ENCODE measurements at places on chromosomes 2 and 18. TPM values are rescaled to one million over a fixed set of nuclear protein-coding genes. Genes with fewer than 3 reads are reported as not detected.
A peak's percentile ranks its signal among the peaks of the same experiment; 100 is the strongest.

GRCh38 chr2:40218679-40219078, 233.2 kb downstream of the SLC8A1 start:
- DNase-seq = no peak

GRCh38 chr2:58046335-58046584, 346 bp upstream of the VRK2 start:
- DNase-seq = no peak

GRCh38 chr2:7432436-7432835, 515.2 kb downstream of the RNF144A start:
- DNase-seq = no peak

DNA sequence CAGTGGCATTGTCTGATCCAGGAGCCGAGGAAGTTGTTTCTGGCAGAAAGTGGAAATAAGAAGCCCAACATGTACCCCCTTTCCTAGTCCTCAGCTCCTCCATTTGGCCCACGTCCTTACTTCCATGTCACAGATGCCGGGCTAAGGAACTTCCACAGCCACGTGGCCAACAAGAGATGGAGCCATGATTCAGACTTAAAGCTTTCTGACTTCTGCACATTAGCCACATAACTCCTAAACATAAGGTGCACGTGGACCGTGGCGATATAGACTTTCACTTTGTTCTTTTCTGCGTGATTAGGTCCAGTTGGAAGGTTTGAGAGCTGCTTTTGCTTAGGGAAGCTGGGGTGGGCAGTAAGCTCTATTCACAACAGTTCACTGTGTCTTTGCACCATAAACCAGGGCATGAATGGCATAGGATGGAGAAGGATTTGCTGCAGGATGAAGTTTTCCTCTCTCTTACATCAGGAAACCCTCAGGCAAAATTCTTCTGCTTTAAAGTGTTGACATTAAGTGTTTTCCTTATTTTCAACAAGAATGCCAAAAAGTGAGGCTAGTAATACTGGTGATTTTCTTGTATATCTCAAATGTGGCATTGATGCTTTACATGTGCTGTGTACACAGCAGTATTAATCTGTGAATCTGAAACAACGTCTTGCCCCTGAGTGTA, 61.2 kb upstream of the RBM44 start:
- no peak for DNase-seq

DNA sequence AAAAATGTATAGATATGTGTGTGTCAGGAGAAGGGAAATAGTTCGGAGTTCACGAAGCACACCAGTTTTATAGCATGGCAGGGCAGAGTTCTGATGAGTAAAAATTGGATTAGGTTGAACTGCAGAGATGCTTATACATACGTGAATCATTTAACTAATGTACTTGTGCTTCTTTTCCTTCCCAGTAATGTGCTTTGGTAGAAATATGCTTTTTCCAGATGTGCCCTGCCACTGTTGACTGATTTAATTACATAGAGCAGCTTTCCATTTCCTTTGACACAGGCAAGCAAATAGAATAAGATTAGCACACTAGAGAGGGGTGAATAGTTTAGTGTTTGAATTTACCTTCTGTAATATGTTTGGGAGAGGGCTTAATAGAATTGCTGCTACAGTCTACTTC, 28.9 kb upstream of the ARMC9 start:
- no peak for DNase-seq

GRCh38 chr18:55781481-55781957, 193.5 kb upstream of the TCF4 start:
- DNase-seq = no peak

DNA sequence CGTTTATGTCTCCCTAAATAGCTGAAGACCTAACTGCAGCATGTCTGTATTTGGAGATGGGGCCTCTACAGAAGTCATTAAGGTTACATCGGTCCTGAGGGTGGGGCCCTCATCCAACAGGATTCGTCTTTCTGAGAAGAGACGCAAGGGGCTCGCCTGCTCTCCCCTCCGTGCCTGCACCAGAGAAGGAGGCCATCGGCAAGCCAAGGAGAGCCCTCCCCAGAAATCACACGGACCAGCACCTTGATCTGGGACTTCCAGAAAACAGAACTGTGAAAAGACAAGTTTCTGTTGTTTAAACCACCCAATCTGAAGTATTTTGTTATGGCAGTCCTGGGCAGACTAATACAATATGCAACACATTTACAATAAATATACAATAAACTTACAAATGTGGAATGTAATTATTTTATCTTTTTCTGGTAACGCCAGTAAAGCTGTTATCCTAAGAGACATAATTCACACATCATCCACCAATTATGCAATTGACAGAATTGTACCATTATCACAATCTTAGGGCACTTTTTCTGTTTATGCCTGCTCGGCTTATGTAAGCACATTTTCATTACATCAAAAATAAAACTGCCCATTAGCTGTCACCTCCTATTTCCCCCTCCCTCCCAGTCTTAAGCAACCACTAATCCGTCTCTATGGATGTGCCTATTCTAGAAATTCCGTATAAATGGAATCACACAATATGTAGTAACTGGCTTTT, 6.1 kb downstream of the HSBP1L1 start:
- DNase-seq = no peak

- peak; percentile 86 for DNase-seq
Observed at GRCh38 chr2:202377207-202377761, 1.2 kb downstream of the BMPR2 start.

DNA sequence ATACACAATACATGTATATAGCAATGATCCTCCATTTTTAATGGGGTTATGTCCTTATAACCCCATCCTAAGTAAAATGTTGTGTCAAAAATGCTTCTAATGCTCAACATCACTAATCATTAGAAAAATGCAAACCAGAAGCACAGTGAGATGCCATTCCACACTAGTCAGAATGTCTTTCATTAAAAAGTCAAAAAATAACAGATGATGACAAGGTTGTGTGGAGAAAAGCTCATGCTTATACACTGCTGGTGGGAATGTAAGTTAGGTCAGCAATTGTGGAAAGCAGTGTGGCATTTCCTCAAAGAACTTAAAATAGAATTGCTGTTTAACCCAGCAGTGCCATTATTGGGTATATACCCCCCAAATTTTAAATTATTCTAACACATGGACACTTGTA, 654.9 kb upstream of the CNTNAP5 start:
- no peak for DNase-seq

- DNase-seq = no peak
Observed at GRCh38 chr2:33583194-33583938, 15.7 kb downstream of the FAM98A start.

DNA sequence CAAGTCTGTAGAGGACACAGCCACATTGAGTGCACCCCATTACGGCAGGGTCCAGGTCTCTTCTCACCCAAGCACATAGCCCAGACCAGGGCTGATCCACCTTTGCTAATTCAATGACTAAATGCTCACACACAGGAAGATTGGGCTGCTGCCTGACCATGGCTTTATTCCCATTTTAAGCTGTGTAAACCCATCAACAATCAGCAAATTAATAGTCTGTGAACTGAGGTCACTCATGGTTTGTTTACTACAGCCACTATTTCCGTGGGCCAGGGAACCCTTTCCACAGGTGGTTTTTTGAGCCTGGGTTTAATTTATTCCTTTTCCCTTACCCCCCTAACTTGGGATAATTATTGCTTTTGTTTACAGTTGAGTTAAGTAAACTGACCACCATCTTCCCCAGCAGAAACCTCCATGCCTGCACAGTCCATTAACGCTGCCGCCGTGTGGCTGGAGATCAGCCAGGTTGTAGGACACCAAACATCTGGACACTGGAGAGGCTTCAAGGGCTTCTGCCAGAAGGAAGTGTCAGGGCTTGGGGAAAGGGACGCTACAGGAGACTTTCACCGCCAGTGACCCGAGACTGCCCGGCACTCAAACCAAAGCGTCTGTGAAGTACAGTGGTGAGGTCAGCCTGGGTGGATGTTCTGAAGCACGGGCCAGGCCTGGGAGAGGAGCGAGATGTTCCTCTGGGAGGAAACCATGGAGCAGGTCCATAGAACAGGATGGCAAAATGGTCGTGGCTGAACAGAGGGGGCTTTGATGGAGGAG, 282.9 kb downstream of the DYSF start:
- DNase-seq = no peak

- DNase-seq = no peak
Observed at GRCh38 chr18:12470382-12471075, 62.8 kb downstream of the PRELID3A start.

GRCh38 chr2:7515327-7515726, 598.1 kb downstream of the RNF144A start:
- DNase-seq = no peak

DNA sequence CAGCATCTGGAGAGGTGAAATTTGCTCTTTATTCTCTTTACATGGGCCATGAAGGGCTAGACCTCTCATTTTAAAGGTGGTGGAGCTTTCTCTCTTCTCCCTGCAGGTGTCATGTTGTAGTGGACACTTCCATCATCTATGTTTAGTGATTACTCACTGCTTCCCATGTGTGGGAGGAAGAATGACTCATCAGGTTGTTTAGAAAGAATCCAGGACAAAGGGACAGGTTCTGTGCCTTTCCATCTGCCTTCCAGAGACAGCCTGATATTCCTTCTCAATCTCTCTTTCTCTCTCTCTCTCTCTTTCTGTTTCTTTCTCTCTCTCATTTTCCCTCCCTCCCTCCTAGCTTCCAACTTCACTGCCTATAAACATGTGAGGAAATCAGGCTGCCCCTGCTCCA, 38.7 kb downstream of the SCG2 start:
- DNase-seq = no peak

DNA sequence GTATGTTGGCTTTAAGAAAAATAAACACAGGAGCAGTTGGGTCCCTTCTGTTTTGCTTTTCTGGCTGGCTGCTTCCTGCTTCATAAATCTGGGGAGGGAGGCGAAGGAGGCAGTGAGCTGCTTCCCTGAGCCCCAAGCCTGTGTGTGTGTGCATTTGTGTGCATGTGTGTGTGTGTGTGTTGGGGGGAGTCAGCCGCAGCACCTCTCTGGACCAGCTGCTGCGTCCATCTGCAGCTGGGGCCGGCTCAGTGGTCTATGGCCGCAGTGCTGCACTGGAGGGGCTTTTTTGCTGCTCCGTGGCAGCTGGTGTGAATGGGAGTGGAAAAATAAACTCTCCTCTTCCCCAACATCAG, 192.3 kb downstream of the RNF144A start:
- DNase-seq = no peak

DNA sequence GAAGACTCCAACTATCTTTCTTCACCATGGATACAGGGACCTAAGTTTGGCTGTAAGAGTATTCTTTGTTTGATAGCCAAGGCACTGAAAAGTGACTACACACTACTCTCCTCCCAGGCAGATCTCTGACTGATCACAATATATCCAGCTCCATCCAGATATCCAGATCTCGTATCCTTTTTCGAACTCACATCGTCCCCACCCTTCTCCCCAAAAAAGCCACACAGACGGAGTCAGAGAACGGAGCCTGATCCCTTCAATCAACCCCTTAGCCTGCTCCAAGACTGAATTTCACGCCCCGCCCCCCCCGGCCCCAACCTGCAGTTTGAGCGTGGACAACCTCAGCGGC, 533 bp downstream of the DHX57 start:
- DNase-seq = no peak

- no peak for DNase-seq
Observed at GRCh38 chr2:102657770-102658169, 38.4 kb downstream of the SLC9A2 start.

DNA sequence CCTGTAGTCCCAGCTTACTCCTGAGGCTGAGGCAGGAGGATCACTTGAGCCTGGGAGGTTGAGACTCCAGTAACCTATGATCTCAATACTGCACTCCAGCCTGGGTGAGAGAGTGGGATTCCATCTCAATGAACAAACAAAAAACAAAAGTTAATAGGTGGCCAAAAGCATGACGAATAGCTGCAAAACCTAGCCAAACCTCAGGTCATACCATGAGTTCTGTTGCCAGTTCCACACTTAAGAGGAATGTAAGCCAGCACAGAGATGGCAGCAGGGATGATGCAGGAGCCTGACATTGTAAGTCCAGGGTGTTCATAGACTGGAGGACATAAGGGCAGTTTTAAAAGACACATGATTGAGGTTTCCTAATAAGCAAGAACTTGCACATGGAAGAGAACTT, 55.3 kb upstream of the RMDN2 start:
- DNase-seq = no peak

DNA sequence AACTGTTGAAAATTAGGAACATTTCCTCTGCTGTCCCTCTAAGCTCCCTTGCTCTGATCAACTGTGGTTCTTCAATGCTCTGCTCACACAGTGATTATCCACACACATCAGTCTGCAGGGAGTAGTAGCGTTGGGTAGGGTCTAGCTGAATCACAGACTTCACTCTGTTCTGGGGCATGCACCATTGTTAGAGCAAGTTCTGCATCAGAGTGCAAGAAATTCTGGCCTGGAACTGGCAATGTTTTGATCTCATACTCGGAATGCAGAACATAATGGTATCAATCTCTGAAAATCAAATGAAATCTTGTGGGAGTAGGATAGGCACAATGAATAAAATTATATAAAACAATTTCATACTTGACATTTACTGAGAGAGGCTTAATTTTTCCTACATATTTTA, 55.3 kb downstream of the HRH4 start:
- DNase-seq = no peak

DNA sequence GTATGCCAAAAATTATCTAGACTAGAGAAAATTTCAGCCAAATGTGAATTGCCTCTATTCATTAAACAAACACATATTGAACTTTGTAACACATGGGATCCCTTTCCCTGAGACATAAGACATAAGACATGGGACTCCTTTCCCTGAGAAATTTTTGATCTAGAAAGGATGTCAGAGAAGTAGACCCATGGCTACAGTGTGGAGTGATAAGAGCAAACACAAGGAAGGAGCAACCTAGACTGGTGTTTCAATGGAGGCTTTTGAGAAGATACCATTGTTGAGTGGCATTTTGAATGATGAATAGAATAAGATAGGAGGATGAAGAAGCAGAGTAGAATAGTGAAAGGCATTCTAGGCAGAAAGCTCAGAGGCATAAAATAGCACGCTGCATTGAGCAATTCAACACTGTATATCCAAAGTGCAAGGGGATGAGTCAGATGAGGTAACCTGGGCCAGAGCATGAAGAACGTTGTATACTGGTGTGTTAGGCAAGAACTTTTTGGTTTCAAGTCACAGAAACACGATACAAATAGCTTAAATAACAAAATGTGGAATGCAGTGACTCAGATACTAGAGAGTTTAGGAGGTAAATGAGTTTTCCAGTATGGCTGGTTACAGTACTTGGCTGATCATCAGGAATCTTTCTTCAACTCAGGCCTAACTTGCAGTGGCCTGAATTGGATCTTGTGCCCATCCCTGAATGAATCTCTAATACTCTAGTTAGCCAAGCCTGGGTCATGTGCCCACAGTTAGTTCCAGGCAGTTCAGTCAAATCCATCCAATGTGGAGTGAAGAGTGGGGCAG, 129.8 kb upstream of the TANK start:
- DNase-seq = no peak

KCNG3 gene
- not detected for total RNA-seq

ARHGAP25 gene
- 148 TPM for total RNA-seq
